ENCODE measurements at places on chromosomes 1 and 21.

DNA sequence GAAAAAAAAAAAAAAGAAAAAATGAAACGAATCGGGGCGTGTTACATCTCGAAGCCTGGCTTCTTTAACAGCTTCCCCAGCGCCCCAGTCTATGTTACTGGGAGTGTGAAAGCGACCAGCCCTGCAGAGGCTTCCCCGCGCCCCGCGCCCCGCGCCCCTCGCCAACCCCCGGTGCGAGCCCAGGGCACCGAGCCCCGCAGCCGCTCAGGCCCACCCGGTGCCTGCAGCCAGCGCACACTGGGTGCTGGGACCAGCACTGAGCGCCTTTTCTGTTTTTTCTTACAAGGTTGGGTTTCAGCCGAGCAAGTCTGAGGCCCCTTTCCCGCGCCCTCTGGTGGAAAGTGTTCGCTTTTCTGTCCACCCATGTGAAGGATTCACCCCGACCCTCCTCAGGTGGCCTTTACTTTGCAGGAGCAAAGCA is 42.1 kb upstream of the ZNF496 start:
- peak; percentile 47 for DNase-seq

DNA sequence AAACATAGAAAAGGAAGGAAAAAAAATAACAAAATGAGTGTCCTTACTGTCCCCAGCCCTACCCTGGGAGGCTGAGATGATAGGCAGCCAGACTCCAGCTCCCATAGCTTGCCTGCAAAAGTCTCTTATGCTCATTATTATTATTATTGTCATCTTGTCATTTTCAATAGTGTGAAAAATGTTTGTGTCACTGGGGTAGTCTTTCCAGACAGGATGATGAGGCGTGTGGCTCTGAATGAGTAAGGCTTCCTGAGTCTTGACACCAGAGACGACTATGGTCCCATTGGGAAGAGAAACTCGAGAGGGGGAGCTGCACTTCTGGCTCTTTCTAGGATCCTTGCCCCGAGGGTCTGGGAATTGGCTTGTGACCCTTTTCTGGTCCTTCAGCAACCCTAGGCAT is 1.1 kb upstream of the CYB561D1 start:
- DNase-seq: no peak

DNA sequence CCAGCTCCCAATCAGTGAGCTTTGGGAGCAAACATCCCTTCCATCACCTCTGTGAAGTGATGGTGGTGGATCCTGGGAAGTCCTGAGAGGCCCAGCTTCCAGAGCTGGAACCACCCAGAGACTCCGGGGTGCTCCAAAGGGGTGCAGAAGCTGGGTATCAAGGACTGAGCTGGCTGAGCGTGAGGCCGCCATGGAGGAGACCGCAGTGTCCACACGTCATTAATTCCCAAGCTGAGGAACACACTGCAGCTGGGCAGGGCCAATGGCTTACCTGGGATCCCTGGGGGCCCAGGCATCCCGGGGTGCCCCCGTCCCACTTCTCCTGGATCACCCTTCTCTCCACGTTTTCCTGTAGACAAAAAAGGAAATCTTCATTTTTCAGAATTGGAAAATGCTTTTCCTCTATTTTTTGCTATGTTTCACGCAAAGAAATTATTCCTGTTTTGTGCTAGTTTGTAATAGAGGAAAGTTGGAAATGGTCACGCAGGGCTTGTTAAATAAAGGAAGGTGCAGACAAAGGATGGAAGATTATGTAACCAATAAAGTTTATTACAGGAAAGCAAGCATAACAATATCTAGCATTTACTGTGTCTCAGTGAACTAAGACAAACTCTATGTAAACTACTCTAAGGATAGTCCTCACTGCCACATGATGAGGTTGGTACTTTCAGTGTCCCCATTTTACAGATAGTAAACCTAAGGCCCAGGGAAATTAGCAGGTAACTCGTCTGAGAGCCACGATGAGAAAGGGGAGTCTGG is 15.4 kb downstream of the COL9A2 start:
- DNase-seq: no peak

DNA sequence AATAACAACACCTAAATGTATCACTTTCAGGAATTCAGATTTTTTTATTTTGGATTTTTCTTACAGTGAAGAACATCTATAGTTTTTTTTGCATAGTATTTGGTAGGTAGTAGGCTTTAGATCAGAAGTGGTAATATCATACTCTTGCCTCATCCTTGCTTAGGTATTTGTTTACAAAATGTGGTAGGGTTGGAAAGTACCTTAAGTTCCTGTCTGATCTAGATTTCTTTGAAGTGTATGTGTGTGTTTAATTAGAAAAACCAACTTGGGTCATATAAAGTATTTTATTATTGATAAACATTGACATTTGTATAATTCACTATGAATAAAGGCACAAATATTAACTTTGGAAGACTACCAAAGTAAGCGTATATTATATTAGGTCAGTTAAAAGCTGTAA is 85.3 kb upstream of the GPR88 start:
- DNase-seq: peak; percentile 16

- DNase-seq: no peak
Measured at GRCh38 chr1:207883104-207883651, 27.7 kb downstream of the CD34 start.

DNA sequence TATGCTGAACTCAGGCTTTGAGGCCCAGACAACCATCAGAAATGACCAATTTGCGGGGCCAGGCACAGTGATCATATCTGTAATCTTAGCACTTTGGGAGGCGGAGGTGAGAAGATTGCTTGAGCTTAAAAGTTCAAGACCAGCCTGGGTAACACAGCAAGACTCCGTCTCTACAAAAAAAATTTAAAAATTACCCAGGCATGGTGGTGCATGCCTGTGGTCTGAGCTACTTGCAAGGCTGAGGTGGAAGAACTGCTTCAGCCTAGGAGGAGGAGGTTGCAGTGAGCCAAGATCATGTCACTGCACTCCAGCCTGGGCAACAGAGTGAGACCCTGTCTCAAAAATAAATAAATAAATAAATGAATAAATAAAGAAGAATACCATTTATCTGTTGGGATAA is 156.5 kb downstream of the EIF4G3 start:
- DNase-seq: no peak

DNA sequence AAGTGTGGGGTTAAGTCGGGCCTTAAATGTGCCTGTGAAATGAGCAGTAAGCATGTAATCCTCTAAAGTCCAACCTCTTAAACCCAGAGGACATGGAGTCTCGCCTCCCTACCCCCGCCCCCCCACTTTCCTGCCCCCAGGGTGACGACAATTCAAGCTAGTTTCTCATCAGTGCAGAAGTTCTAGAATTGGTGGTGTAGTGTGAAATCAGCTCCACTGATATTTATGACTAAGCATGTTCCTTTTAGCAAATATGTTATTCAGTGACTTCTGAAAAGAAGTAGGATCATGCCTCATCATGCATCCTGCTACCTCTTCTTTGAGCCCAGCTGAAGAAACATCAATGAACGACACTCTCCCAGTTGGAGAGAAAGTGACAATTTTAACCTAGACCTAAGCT is 2.6 kb upstream of the ABCB10 start:
- DNase-seq: no peak

- no peak for DNase-seq
Measured at GRCh38 chr1:48603222-48603621, 131.2 kb upstream of the SPATA6 start.

DNA sequence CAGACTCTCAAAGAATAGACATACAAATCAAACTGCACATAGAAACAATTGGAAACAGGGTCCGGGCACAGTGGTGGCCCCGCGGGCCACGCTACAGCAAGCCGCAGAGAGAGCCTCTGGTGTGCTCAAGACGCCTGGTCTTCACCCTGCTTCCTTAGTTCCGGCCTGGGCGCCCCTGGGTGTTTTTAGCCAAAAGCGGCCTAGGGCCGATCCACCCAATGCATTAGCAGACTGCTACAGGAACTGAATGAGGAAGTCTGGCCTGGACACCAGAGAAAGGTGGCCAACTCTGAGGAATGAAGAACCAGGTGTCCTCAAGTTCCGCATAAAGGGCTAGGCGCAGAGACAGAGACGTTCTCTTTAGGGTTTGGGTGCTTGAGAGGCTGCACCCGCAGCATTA is 1.7 kb downstream of the PRRX1 start:
- DNase-seq: no peak

- DNase-seq: no peak
Measured at GRCh38 chr1:165899461-165899941, 72.1 kb downstream of the UCK2 start.

DNA sequence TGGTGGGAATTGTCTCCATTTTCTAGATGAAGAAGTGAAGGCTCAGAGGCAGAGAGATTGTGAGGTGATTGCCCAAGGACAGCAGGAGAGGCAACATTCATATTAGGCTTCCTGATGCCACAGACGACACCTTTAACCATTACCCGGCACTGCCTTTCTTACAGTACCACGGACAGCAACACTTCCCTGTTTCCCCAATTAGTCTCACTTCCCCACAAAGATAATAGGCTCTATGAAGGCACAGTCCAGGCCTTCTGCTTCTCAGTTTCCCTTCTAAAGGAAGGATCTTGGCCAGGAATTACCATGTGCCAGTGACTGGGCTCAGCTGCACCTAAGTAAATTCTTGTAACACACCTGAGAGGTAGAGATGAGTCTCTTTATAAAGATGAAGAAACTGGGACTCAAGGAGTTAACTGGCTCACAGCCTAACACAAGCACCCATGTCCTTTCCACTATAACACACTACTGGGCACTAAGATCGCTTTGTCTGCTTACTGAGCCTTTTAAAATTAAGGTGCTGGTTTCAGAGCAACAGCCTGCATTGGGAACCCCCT is 9.6 kb downstream of the IGSF9 start:
- DNase-seq: no peak

DNA sequence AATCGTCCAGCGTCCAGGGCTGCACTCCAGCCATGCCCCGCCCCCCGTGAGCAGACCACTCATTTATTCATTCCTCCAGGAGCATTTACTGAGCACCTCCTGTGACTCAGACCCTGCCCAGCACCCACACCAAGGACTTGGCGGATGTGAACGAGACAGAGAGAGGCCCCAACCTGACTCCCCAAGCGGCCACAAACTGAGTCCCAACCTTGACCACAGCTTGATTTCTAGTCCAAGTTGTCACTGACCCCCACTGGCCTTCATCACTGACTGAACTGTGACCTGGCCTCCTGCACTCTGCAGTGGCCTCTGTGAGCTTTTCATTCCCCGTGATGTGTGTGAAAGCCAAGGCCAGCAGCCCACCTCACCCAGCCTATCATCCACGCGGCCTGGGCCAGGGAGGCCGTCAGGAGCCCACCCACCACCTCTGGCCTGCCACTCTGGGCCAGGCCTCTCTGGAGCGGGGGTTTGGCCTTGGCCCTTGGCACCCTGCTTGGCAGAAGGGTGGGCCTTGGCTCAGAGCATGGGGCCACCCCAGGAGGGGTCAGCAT is 19.3 kb upstream of the RUNX3 start:
- no peak for DNase-seq

GRCh38 chr21:19523746-19524145 is 1120.2 kb upstream of the TMPRSS15 start:
- DNase-seq: no peak

DNA sequence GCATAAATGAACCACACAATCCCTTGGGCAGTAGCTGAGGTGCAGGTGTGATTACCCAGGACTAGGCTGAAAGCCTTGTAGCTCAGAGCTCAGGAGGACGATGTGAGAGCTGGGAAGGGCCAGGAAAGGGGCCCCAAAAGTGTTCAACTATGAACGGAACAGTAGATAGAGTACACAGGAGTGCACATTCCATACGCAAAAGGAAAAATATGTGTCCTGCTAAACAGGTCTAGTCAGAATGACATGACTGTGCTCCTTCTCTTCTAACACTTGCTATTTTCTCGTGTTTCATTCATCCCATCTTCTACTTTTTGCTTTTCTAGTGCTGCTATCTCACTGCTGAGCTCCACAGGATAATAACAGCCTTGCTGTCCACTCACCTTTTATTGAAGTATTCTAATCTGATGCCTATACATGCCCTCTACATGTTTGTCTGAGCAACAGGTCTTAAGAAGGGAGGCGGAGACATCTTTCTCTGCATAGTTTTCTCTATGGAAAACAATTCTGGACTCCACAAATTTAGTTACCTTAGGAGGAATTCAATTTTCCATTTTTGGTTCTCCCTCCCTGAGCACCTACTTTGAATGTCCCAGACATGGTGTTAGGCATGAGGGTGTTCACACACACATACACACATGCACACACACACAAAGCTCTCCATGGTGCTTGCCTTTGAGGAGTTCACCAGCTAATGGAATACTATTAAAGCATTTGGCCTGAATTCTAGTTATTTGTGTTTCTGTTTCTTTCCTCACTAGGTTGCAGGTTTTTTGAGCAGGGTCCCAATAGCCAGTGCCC is 3.4 kb downstream of the S100A10 start:
- DNase-seq: no peak

DNA sequence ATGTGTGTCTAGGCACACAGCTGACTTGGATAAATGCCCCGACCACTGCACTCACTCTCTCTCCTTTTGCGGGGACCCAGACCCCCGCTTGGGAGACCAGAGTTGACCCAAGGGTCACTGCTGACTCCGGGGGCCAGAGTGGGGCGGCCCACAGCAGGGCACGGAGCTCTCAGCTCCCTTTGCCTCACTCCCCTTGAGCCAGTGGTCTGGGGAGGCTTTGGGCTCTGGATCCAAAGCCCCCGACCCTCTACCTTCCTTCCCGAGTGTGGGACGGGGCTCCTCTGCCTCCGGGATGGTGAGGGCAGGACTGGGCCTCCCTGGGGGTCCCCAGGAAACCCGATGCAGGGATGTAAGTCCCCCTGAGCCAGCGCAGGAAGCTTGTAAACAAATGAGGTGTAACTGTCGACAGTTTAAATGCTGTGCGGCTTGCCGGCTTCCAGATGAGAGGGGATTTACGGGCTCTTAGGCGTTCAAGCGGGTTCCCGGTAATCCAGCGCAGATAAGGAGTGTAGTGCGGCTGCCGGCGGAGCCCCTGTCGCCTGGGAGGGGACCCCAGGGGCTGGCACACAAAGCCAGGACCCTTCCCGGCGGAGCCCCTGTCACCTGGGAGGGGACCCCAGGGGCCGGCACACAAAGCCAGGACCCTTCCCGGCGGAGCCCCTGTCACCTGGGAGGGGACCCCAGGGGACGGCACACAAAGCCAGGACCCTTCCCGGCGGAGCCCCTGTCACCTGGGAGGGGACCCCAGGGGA is 7.4 kb downstream of the ACTRT2 start:
- DNase-seq: no peak

- DNase-seq: no peak
Measured at GRCh38 chr1:53851571-53852285, 13.6 kb upstream of the NDC1 start.

- no peak for DNase-seq
Measured at GRCh38 chr1:116987256-116987555, 14.4 kb upstream of the CD101 start.

DNA sequence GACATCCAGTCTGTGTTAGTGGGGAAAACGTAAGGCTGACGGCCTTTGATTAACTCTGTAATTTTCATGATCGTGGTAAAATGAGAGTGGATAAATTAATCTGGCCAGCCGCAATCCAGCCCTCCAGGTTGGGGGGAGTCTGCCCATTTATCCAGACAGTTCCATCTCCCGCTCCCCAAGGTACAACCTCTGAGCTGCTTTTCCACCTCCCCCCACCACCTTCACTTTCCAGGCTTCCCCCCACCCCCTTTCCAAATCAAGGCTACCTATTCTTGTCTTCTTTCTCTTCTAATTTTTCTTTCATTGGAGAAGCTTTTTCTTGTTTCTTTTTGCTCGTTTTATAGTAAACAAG is 6.0 kb downstream of the MIER1 start:
- DNase-seq: no peak

Measured in GM13977 (cell line).